GM23248 (cell line): ENCODE measurements at places on chromosomes 12 and 14. TPM values are rescaled to one million over a fixed set of nuclear protein-coding genes. Genes with fewer than 3 reads are reported as not detected.

DNA sequence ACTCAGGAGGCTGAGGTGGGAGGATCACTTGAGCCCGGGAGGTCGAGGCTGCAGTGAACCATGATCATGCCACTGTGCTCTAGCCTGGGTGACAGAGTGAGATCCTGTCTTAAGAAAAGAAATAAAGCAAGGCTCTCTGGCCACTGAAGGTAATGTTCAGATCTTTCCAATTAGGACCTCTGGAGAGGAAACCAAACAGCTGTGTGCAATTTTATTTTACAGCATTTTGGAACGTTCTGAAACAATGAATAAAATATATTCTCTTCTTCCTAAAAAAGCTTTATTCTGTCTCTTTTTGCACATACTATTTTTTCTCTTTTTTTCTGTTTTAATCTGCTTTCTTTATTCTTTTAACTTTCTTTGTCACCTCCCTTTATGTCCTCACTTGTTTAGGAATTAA, 5.0 kb upstream of the YBX3 start:
- no peaks in the 10 kb centered on the region for H3K27me3 ChIP-seq
- no peak overlapping the region for H3K4me3 ChIP-seq
- no peak for DNase-seq
- no peak overlapping the region for H3K27ac ChIP-seq
- H3K36me3 ChIP-seq = no peaks in the 10 kb centered on the region

- peaks cover 19% of the 10 kb centered on the region for H3K4me1 ChIP-seq
- no peaks in the 10 kb centered on the region for H3K27me3 ChIP-seq
- peak; percentile 81 for DNase-seq
Measured at GRCh38 chr12:107091381-107091780, 2.0 kb downstream of the CRY1 start.

GRCh38 chr12:13452955-13453570, 256.5 kb downstream of the EMP1 start:
- H3K4me3 ChIP-seq = no peak overlapping the region
- no peaks in the 10 kb centered on the region for H3K4me1 ChIP-seq
- H3K36me3 ChIP-seq = no peaks in the 10 kb centered on the region
- H3K27ac ChIP-seq = no peak overlapping the region

DNA sequence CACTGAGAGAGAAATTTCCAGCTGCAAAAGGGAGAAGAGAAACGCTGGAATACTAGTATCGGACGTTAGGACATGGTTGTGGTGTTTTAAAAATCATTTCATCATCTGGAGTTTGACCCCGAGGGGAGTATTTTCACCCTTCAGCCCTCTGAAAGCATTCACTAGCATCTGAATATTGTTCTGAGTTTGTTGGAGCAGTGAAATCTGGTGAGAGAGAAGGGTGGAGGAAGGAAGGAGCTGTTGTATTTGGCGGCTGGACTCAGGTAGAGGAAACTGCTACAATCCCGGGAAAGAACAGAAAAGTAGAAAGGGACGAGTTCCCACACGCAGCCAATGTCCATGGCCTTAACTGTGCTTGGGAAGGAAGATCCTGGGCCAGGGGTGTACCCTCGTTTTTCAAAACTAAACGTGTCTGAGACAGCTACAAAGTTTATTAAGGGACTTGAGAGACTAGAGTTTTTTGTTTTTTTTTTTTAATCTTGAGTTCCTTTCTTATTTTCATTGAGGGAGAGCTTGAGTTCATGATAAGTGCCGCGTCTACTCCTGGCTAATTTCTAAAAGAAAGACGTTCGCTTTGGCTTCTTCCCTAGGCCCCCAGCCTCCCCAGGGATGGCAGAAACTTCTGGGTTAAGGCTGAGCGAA, 896 bp upstream of the CDKN1B start:
- H3K27me3 ChIP-seq = no peaks in the 10 kb centered on the region
- peak overlapping the region; percentile 90 for H3K4me3 ChIP-seq
- H3K27ac ChIP-seq = peak overlapping the region; percentile 94
- H3K4me1 ChIP-seq = peaks cover 42% of the 10 kb centered on the region
- peaks cover 20% of the 10 kb centered on the region; the same call in 1 of the 2 replicates for H3K36me3 ChIP-seq

- no peak overlapping the region for H3K27ac ChIP-seq
- H3K36me3 ChIP-seq = no peaks in the 10 kb centered on the region
- no peaks in the 10 kb centered on the region for H3K27me3 ChIP-seq
- no peak overlapping the region for H3K4me3 ChIP-seq
Measured at GRCh38 chr12:24478254-24478653, 470.6 kb downstream of the BCAT1 start.

The DDIT3 gene
- total RNA-seq = 13.2 and 14.7 TPM in 2 replicates

The PRB2 gene
- total RNA-seq = not detected in 2 replicates

The B4GALNT3 gene
- 0.11 TPM in 1 of 2 replicates, not detected in the other for total RNA-seq
